ENCODE measurements at places on chromosomes 5 and 9.

DNA sequence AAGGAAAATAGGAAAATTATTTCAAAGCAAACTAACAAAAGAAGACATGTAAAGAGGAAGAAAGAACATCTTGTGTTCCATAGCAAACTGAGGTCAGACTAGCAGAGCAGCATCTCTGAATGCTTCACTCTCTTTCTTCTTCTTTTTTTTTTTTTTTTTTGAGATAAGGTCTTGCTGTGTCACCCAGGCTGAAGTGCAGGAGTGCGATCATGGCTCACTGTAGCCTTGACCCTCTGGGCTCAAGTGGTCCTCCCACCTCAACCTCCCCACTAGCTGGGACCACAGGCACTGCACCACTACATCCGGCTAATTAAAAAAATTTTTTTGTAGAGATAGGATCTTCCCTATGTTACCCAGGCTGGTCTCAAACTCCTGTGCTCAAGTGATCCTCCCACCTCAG, 36.6 kb downstream of the MELK start:
- no peak for DNase-seq

GRCh38 chr5:110852053-110852452, 113.2 kb downstream of the SLC25A46 start:
- DNase-seq = no peak

DNA sequence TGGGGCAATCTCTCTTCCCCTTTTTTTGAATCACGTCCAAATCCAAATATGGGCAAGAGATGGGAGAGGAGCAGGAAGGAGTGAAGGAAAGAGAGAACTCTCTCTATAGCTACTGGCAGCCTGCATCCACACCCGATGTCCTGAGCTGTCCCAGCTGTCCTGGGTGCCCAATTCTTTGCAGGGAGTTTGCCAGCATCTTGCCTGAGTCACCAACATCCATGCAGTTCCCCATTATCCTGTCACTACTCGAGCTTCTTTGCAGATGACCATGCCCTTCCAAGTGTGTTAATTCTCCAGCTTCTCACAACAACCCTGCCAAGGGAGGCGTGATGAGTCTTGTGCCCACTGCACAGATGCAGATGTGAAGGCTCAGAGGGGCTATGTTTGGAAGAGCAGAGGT, 127.1 kb downstream of the NSG2 start:
- no peak for DNase-seq

- DNase-seq = no peak
Observed at GRCh38 chr5:178996156-178996555, 1.0 kb upstream of the GRM6 start.

DNA sequence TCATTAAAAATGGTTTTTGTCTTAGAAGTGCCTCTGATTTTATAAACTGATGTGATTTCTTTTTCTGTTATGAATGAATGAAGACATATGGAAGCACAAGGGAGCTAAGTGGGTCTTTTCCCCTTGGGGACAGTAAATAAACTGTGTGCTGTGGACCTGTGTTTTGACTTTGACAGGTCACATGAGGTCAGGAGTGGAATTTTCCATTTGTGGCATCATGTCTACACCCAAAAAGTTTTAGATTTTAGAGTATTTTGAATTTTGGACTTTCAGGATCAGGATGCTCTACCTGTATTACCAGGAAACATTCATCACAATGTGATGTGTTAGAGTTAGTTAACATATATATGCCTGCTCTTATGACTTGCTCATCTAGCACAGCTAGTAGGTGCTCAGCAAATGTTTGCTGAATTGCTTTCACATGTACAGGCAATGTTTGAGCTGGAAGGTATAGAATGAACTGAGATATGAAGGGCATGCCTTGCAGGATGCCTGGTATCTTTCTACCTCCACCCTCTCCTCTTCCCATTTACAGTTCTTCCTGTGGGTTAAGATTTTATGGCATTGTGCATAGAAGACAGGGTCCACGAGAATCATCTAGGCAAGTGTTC, 73.2 kb upstream of the NR3C1 start:
- no peak for DNase-seq

GRCh38 chr5:1036504-1037122, 28.0 kb downstream of the NKD2 start:
- DNase-seq = no peak

GRCh38 chr5:42507451-42508097, 84.3 kb downstream of the GHR start:
- DNase-seq = no peak

- no peak for DNase-seq
Observed at GRCh38 chr5:1703352-1704050, 96.1 kb downstream of the MRPL36 start.

- peak; percentile 35 for DNase-seq
Observed at GRCh38 chr5:41270423-41271251, 57.3 kb upstream of the C6 start.

GRCh38 chr9:7265181-7265580, 507.4 kb downstream of the KDM4C start:
- DNase-seq = no peak
